MCF 10A (cell line): ENCODE measurements at places on chromosomes 7 and 10. TPM values are rescaled to one million over a fixed set of nuclear protein-coding genes. Genes with fewer than 3 reads are reported as not detected.

Gene NUTM2E
- 0.12 and 0.37 TPM in 2 replicates for total RNA-seq

Gene ITGB8
- total RNA-seq, result 25.0 and 38.1 TPM in 2 replicates

DNA sequence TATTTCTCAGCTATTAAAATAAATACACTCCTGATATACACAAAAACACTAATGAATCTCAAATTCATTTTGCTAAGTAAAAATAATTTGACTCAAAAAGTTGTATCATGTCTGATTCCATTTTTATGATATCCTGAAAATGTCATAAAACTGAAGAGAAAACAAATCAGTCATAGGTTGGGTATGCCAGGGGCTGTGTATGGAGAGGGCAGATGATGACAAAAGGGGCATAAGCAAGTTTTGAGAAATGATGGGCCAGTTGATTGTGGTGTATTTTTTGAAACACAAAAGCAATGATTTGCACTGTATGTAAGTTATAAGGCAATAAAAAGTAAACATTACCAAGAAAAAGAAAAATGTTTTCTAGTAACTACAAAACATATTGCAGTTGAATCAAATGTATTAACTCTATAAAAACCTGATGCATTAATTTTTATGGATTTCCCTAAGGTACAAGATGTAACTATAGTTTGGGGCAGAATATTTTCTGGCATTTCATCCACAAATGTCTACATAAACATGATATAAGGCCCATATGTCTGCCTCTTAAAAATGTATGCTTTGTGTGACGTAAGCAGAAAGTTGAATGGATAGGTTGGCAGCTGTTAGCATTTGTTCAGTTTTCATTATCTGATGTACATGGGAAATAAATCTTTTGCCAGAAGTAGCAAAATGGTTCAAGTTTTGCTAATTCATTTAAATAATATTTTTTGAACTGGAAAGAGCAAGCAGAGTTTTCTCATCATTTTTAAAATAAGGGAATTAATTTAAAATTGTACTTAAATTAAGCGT is 35.1 kb upstream of the ING3 start:
- H3K4me3 ChIP-seq, result no peak overlapping the region
- H3K27ac ChIP-seq, result no peak overlapping the region
- DNase-seq, result no peak
- H3K4me1 ChIP-seq, result no peaks in the 10 kb centered on the region

DNA sequence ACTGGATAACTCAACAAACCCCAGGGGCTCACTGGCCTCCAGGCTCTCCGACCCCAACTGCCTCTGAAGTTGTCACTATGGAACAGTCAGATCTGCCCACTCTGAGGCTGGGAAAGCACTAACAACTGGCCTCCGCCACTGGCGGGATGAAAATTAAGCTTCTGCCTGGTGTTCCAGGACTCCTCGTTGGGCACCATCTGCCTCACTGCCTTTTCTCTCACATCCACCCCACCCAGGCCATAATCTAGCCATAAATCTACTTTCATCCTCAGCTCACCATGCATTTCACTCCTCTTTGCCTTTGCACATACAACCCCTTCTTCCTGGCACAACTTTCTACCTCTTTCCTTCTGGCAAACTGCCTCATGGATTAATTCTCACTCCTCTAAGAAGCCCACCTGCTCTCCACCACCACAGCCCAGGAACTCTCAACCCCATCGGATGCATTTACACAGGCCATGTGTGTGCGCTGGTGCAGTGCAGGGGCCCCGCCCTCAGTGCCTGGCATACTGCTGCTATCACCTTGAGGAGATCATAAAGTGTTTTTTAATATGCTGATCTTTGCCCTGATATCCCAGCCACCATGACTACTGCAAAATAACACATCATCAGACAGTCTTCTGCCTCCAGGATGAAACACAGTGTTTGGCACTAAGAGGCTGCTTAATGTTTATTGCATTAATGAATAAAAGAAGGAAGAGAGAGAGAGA is 4.0 kb downstream of the CDHR1 start:
- no peaks in the 10 kb centered on the region for H3K4me1 ChIP-seq
- no peak for DNase-seq
- peaks cover 46% of the 10 kb centered on the region for H3K27me3 ChIP-seq
- no peak overlapping the region for H3K27ac ChIP-seq
- no peaks in the 10 kb centered on the region for H3K36me3 ChIP-seq
- H3K4me3 ChIP-seq, result no peak overlapping the region

DNA sequence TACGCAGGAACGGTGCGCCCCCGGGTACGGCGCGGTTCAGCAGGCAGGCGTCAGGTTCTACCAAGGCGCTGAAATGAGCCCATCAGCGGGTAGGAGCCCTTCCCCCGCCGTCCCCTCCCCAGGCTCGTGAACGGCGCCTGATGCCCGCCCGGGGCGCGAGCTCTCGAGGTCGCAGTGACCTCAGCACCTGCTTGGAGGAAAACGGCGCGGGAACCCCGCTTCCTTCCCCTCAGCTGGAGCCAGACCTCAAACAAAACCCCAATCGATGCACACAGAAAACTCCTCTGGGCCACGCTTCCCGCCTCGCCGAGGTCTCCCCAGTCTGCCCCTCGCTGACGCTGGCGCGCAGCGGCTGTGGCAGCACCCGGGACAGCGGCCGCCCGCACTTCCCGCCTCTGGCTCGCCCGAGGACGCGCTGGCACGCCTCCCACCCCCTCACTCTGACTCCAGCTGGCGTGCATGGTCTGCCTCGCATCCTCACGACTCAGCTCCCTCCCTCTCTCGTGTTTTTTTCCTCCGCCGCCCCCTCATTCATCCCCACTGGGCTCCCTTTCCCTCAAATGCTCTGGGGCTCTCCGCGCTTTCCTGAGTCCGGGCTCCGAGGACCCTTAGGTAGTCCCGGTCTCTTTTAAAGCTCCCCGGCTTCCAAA is 514 bp upstream of the GAD2 start:
- no peak overlapping the region for H3K4me3 ChIP-seq
- H3K27me3 ChIP-seq, result peaks cover 56% of the 10 kb centered on the region
- peaks cover 6% of the 10 kb centered on the region for H3K4me1 ChIP-seq
- H3K36me3 ChIP-seq, result no peaks in the 10 kb centered on the region
- H3K27ac ChIP-seq, result no peak overlapping the region
